ENCODE measurements at places on chromosomes 6 and 20.

GRCh38 chr20:49685809-49686208 is 27.9 kb downstream of the B4GALT5 start:
- DNase-seq, result no peak

GRCh38 chr6:44238687-44239350 is 8.1 kb upstream of the HSP90AB1 start:
- DNase-seq, result no peak

GRCh38 chr6:132016396-132016795 is 65.2 kb upstream of the CCN2 start:
- DNase-seq, result no peak

DNA sequence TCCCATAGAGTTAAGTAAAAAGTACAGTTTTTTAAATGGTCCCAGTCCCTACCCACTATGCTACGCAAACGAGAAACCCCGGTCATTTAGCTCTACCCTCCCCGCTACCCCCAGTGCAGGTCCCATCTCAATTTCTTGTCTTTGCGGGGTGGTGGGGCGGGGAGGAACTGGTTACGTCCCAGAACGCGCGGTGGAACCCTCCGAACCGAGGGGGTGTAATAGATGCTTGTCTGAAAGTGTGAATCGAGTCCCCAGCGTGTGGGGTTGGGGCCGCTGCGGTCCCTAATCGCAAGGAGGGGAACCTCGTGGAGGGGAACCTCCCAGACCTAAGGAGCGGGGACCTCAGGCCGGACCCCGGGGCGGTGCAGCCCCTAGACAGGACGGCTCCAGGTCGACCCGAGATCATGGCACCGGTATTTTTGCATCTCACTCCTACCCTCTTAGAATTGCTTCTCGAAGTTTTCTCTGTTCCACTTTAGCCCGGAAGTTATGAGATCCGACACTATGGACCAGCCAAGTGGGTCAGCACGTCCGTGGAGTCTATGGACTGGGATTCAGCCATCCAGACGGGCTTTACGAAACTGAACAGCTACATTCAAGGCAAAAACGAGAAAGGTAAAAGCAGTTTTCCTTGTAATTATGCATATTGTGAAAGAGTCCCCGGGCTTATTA is 779 bp downstream of the HEBP2 start:
- DNase-seq, result no peak

- no peak for DNase-seq
Measured at GRCh38 chr6:139407718-139408222, 33.3 kb upstream of the CITED2 start.

GRCh38 chr20:14838663-14839628 is 501.5 kb upstream of the FLRT3 start:
- DNase-seq, result no peak

GRCh38 chr20:61407561-61407960 is 155.5 kb downstream of the CDH4 start:
- no peak for DNase-seq

DNA sequence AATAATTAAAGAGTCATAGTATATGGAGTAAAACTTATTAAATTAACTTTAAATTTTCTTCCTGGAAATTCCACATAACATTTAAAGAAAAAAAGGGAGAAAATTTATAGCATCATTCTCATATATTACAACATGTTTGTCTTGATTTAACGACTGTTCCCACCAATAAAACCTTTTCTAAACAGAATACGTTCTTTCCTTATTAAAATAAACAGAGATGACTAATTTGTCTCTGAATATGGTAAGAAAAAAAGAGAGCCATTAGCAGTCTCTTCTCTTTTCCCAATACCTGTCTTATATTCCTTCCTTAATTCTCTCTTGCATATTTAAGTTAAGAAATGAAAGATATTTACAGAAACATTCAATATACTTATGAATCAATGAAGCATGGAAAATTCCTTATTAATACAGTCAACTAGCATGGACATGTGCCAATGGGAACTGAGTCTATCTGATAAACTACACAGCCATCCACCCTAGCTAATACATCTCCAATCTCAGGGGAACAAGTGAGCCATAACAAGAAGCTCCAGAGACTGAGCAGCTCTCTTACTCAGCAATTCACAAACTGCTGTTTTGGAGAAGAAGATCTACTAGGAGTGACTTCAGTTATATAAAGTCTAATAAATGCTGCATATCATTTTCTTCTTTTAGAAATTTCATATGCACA is 347.1 kb upstream of the MANEA start:
- DNase-seq, result no peak

DNA sequence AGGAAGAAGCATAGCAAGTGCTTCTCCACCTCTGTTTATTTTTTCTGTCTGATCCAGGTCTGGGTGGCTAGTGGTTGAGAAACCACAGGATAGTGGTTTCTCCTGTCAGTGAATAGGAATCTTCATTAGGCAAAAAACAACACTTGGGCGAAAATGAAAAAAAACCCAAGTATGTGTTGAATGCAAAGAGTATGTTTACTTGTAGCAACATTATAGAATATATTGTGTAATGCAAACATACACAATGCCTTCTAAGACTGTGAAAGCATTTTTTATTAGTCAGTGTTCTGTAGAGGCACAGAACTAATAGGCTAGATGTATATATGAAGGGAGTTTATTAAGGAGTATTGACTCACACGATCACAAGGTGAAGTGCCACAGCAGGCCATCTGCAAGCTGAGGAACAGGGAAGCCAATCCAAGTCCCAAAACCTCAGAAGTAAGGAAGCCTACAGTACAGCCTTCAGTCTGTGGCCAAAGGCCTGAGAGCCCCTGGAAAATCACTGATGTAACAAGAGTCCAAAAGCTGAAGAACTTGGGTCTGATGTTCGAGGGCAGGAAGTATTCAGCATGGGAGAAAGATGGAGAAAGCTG is 111.1 kb downstream of the UST start:
- DNase-seq, result no peak

DNA sequence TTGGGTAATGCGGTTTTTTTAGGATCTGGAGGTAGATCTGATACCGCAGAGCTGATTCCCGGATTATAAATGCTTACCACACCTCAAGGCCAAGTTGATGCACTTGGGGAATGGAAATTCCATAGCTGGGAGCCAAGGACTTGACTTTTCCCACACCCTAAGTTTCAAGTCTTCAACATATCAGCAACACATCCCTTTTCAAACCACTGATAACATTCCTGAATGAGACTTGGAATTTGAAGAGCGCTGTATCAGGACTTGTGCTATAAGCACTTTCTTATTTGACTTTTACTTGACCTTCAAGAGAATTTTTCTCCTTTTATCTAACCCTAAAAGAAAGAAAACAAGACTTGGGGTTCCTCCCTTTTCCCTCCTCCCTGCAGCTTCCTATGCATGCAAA is 90.6 kb upstream of the NAA20 start:
- no peak for DNase-seq

DNA sequence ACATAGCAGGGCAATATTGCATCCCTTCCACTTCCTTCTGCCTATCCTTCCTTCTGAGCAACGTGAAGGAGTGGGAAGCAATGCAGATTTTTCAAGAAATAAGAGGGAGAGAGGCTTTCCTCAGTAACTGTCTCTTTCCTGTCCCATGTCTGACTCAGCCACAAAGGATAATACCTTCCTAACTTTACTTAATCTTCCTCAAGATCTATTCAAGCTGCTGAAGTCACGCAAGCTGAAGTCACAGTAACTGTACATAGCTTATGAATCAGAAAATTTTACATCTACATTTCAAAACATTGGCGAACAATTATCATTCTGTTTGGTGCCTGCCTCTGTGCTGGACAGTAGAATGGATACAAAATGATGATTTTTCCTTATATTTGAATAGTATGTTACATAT is 86.4 kb upstream of the POU3F2 start:
- DNase-seq, result no peak

DNA sequence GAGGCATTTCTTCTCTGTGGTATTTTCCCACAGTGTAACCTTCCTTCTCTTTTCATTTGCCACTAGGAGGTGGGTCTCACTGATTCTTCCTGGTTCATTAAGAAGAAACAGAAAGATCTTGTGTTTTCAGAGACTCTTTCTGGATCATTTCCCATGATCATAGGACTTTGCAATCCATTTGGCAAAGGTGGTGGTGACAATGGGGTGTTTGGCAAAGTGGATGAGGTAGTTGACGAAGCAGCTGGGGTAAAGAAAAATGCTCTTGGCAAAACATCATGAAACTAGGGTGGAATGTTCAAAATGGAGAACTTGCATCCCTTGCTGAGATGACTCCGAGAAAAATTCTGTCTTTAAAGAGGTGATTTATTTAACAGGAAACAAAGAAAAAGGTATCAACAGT is 50.6 kb downstream of the TRAF3IP2 start:
- no peak for DNase-seq

DNA sequence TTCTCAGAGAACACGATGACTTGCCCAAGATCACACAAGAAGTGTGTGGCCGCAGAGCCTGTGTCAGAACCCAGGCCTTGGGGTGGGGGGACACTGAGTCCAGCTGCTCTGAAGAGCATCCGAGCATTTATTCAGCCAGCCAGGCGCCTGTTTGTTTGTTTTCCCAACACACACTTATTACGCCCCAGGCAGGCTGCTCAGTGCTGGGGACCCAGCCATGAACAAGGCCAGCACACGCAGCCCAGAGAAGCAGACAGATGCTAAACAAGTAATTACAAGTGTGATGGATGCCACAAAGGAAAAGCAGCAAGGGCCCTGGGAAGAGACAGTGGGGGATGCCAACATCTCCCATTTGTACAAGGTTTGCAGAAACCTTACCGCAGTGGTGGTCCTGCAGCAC is 19.4 kb upstream of the SIRPA start:
- DNase-seq, result no peak

DNA sequence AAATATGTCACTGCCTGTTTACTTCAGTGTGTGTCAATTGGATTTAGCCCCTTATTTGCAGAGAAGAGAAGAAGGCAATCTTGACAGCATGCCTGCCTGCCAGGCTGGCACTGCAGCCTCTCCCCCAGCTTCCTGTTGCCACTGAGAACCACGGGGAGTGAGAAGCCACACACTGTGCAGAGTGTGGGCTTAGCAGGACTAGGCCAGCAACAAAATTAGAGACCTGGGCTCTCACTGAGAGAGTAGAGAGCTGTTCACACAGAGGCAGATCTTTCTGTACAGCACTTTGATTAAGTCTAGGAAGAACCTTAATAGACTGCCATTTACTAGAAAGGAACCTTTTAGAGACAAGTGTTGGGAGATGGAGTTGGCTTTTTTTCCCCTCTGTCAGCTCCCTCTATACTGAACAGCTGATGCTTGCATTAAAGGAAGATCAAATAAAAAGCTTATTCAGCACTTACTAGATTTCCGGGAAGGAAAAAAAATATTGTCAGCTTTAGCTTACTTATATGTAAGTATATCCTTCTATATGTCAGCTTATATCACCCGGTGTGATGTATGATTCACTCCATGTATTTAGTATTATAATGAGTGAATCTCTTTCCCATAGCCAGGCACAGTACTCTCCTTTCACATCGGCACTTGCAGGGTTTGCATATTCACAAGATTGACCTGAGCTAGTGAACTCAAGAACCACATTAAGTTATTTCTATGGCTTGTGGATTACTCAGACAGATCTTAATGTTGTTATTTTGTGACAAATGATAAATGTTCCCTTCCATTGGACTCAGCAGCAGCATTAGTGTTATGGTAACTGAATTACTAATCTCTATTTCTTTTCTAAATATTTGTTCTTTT is 851.0 kb upstream of the EPHA7 start:
- DNase-seq, result no peak

- DNase-seq, result no peak
Measured at GRCh38 chr6:83310046-83310445, 116.9 kb downstream of the RWDD2A start.

- no peak for DNase-seq
Measured at GRCh38 chr6:161035182-161035980, 43.8 kb downstream of the MAP3K4 start.

- DNase-seq, result no peak
Measured at GRCh38 chr6:136696783-136697364, 95.4 kb downstream of the MAP3K5 start.

DNA sequence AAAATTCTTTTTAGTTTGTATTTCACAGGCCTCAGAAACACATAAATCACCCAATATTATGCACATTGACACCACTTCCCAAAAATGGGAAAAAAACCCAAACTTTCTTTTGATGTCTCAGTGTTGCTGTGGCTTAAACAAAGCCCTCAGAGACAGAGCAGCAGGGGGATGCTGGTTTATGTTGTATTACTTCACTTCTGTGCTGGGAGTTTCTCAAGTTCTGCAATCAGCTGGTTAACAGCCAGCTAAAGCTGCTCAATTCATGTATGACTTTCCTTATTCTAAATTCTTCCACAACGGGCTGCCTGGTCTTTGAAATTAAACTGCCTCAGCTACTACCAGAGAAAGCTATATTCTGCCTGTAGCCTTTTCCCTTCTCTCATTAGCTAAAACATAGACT is 5.6 kb downstream of the FILIP1 start:
- DNase-seq, result no peak

DNA sequence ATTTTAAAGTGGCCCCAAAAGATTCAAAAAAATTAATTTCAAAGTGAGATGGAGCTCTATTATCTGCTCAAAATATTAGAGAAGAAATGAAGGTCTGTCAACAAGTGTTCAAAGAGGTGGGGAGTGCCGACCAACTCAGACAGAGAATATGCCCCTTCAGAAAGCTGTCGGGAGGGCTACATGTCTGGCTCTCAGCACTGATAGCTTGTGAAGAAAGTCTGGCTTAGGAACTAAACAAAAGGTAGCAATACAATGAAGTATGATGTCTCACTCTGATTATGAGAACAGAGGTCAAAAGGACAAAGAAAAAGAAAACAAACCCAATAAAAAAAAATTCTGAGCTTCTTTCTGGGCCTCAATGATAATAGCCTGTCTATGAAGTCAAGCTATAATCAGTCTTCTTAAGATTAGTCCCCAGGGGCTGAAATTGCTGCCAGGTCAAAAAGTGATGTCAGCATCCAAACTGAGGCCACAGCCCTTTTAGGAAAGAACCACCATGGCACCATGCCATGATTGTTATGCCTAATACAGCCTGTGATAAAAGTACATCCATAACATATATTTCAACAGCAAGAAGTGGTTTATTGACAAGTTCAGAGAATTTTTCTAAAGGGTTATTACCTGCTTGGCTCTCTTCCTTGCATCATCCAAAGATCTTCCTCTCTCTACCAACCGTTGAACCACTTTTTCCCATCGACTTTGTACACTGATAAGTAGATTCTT is 150.9 kb downstream of the DST start:
- DNase-seq, result no peak

- DNase-seq, result no peak
Measured at GRCh38 chr6:12291839-12292604, 1.9 kb downstream of the EDN1 start.
